ENCODE measurements at places on chromosomes 1 and 21.

DNA sequence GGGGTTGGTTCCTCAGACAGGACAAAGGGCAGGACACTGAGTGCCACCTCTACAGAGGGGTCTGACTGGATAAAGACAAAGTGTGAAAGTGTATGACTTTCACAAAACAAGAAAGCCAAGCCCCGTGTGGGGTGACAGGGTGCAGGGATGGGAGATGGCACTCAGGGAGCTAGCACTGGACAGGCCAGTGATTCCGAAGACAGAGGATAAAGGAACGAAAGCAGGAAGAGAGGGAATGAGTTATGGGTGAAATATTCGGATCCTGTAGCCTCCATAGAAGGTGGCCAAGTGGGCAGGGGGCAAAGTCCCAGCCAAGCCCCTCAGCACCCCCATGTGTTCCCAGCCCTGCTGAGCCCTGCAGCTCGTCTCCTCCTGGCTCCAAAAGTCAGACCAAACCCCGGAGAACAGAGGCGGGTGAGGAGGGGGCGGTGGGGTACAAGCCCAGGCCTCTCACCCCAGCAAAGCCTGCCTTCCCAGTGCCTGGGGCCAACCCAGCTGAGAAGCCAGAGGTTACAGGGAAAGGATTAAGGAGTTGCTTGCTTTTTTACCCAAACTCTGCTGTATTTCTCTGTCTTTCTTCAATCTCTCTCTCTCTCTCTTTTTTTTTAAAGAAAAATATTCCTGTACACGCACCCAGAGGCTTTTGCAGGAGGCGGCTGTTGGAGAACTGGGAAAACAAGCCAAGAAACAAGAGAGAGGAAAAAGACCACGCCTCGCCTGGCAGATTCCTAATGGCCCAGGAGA lies 14.0 kb upstream of the WASF2 start:
- no peak for DNase-seq

DNA sequence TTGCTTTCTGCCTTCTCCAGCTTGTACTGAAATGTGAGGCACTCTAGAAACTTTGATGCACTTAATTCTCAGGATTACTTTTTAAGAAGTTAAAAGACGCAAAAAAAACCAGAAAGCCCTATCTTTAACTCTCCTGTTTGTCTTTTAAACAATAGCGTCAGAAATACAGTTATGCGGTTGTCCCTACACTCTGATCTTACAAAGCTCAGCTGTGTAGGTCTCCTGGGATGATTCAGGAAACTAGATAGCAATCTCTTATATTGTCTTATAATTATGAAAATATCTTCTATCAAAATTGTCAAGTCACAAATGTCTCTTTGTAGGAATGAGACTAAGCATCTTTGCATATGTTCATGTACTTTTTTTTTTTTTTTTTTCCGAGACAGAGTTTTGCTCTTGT lies 26.9 kb upstream of the RCAN3 start:
- no peak for DNase-seq

DNA sequence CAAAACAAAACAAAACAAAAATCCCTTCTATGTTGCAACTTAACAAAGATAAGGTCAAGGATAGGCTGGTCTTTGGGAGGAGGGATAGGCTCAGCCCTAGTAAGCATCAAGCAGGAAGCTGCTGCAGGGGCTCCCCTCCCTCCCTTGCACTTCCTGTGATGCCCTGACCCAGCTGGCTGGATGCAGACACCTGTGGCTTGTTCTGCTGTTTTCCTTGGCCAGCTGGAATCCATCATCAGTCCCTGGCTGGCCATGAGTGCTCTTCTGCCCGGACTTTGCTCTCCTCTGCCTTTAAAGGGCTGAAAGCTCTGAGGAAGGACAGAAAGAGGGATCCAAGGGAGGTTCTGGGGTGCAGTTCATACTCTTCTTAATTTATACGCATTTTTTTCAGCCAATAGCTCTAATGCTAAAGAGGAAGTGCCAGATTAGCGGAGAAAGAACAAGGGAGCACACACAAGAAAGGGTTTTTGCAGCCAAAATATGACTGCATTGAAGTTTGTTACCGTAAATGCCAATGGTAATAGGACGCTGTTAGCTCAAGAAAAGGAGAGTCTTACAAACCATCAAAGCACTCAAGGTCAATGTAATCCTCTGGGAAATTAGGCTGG lies 19.9 kb upstream of the UBE2U start:
- peak; percentile 28 for DNase-seq

- DNase-seq, result peak; percentile 91
Observed at GRCh38 chr1:37764414-37764825, 500 bp downstream of the EPHA10 start.

- no peak for DNase-seq
Observed at GRCh38 chr21:42499444-42500112, 3.6 kb upstream of the RSPH1 start.

DNA sequence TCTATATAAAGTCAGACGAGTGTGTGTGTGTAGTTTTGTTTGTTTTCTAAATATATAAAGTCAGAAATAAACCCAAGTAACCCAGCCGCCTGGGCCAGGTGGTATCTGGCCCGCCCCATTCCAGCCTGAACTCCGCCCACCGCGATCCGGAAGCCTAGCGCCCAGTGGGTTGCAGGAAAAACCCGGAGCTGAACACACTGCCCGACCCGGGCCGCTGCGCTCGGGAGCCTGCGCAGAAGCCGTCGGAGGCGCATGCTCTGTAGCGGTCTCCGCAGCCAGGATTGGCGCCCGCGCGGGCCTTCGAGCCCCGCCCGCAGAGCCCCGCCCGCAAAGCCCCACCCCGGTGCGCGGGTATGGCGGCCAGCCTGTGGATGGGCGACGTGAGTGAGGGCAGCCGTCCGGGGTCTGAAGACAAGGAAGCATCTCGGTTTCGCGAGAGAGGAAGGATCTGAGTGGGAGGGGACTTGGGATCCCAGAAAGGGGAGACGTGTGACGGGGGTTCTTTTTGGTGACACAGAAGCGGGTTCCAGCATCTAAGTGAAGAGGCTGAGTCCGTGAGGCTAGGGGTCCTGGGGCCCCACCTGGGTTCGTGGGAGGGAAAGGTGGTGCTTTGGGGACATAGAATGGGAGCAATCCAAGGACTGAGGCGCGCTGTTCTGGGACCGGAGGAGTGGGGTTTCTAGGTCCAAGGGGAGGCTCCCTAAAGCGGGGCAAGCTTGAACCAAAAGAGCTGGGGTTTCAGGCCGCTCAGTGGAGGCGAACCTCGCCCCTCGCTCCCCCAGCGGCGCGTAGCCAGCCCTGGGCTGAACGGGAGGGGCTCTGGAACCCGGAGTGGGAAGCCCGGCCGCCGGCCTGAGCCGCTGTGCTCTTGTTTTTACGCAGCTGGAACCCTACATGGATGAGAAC lies at the start of gene TRNAU1AP:
TSS of gene TRNAU1AP (plus strand) at position 328 of the 906 bp plus-strand sequence. CDS start at position 354, 26 bp downstream.
- peak; percentile 97 for DNase-seq

DNA sequence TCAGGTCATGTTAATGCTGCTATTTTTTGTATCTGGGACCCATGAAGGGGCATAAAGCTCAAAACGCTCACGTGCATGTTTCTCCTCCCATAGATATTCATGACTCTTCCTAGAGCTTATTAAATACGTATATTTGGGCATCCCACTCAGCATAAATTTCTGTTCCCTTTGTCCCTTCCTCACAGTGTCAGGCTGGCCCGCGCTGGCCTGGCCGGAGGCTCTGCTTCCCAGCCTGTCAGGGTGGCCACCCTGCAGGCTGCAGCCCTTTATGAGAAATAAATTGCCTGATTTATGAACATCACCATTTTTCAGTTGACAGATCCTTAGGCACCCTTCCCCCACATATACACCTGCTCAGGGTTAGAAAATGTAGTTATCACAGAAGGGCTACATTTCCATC lies 44.0 kb upstream of the NTPCR start:
- DNase-seq, result no peak

- DNase-seq, result no peak
Observed at GRCh38 chr1:21620011-21620410, 49.1 kb downstream of the RAP1GAP start.

GRCh38 chr21:44596068-44596725 lies 3.9 kb upstream of the KRTAP10-6 start:
- no peak for DNase-seq

DNA sequence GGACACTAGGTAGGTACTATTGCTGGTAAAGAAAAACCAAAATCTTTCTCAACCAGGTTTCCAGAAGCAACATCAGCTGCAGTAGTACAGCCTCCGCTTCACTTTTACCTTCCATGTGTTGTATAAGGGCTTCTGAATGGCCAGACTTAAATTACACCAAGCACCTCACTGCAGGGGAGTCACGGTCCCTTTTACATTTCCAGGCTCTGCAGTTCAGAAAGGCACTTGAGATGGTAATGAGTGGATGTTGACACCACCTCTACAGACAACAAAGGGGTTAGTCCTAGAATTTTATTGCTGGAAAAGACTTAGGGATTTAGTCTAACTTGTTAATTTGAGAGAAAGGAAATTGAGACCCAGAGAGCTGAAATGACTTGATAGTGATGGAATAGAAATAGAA lies 12.0 kb upstream of the DUSP12 start:
- DNase-seq, result peak; percentile 15

DNA sequence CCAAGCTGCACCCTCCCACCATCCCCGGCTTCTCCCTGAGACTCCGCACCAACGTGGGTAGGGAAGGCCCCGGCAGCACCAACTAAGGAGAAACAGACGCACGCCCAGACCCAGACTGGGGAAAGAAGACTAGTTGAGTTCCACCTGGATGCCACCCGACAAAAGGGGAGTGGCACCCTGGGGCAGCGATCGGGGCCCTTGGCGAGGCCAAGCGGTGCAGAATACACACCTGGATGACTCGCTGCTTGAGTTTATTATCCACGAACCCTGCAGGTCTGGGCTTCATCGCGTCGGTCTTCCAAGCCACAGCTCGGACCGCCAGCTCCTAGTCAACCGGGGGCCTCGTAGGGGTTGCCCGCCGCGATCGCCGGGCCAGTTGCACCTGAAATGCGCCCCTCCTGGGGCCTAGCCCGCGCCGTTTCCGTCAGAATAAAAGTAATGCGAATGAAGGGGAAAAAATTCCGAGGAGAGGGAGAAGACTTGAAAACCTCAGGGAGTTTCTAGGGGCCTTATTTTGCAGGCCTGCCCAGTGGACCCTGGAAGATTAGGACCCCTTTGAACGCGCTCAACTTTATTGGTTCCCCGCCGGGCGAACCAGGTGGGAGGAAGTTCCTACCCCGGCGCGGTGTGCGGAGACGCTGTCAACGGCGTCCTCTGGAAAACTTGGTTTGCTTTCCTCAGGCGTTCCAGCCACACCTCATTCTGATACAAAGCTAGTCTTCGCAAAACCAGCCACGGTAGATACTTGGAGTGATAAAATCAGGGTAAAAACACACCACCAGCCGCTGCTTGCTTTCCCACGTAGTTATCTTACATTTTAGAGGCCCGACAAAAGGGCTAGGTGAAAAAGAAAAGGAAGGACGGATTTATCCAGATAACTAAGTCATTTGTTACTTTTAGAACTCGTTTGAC lies at the start of gene NVL:
TSS of gene NVL (minus strand) at position 331 of the 912 bp plus-strand sequence. CDS start at position 286, 45 bp downstream.
- DNase-seq, result peak; percentile 82

GRCh38 chr1:198833706-198834503 lies 195.1 kb downstream of the PTPRC start:
- no peak for DNase-seq

- no peak for DNase-seq
Observed at GRCh38 chr1:41648230-41648629, 163.7 kb upstream of the EDN2 start.

DNA sequence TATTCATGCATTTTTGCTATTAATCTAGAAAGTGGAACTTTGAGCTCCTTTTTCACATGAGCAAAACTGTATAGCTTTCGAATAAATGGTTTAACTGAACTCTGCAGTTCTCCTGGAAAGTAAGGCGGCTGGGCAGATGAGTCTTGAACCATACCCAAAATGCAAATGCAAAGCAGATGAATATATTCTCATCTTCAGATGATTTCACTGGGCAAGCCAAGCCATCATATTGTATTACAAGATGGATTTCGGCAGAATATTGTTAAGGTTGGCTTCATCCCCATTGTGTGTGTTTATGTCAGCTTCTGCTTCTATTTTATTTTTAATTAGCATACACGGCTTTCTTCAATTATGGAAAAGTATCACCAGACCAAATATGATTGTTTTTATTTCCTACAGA lies 209.6 kb downstream of the GREM2 start:
- DNase-seq, result no peak

GRCh38 chr1:157469300-157469699 lies 83.0 kb downstream of the FCRL5 start:
- no peak for DNase-seq

- DNase-seq, result peak; percentile 16
Observed at GRCh38 chr1:163131981-163132380, 62.8 kb downstream of the RGS4 start.

DNA sequence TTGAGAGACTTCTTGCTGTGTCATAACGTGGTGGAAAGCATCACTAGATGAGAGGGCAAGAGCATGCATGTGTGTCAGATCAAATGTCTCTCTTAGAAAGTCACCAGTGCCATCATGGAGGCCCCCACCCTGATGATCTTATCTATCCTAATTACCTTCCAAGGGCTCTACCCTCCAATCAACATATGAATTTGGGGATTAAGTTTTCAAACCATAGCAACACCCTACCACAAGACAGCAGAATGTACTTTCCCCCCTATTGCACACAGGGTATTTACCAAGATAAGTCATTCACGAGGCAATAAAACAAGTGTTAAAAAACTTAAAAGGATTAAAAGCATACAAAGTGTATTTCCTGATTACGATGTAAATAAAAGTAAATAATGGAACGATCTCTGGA lies 515.6 kb downstream of the LMO4 start:
- no peak for DNase-seq

DNA sequence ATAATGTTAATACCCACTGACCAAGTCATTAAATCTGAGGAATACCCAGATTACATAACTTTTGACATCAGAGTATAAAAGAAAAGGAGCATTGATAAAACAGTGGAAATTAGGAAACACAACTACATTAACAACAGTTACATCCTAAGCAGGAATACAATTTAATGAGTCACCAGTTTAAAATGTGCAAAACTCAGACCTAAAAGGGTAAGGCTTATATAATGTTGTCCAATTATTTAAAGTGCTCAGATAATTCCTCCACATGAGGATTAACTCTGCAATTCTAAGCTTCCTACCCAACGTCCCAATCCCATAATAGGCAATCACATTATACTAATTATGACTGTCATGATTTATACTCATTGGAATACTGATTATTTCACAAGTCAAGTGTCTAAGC lies 50.5 kb downstream of the ABL2 start:
- DNase-seq, result no peak

DNA sequence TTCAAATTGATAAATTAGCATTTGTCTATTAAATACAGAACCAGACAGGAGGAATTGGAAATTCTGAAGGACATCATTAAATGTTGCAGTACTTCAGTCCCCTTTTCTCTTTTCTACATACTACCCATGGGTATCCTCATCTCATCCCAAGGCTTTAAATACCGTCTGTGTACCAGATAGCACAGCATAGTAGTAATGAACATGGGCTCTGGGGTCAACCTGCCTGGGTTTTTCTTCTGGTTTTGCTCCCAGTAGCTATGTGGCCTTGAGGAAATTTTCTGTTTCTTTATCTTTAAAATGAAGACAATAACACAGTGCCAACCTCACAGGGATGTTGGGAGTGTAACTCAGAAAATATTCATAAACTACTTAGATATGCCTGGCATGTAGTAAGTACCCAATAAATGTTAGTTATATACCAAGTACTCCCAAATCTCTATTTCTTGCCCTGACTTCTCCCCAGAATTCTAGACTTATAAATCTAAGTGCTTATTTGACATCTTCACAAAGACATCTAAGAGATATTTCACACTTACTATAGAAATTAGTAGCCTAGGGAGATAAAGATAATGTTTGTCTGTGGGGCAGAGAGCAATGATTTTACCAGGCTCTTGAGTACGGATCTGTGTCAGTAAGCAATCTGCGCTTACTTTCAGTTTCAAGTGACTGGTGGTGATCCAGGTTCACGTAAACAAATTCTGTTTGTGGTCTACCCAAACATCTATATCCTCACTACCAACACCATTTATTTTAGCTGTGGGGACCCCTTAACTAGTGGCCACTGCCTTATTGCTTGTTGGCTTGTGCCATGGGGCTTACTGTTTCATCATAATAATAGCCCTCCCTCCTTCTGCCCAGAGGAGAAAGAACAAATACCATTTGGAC lies 37.3 kb downstream of the VANGL2 start:
- DNase-seq, result no peak

Data from WTC11 (cell line).